ENCODE measurements at places on chromosomes 16 and 17. TPM values are rescaled to one million over a fixed set of nuclear protein-coding genes. Genes with fewer than 3 reads are reported as not detected.

Gene IRF8
- 0.56 TPM for total RNA-seq

DNA sequence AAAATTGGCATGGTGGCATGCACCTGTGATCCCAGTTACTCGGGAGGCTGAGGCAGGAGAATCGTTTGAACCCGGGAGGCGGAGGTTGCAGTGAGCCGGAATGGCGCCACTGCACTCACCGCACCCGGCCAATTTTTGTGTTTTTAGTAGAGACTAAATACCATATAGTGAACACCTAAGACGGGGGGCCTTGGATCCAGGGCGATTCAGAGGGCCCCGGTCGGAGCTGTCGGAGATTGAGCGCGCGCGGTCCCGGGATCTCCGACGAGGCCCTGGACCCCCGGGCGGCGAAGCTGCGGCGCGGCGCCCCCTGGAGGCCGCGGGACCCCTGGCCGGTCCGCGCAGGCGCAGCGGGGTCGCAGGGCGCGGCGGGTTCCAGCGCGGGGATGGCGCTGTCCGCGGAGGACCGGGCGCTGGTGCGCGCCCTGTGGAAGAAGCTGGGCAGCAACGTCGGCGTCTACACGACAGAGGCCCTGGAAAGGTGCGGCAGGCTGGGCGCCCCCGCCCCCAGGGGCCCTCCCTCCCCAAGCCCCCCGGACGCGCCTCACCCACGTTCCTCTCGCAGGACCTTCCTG, at the start of gene HBQ1:
Gene HBQ1 (plus strand): TSS at position 359 of the 575 bp plus-strand sequence. CDS start 28 bp downstream, at position 387.
- DNase-seq: no peak

GRCh38 chr17:50533720-50534148, 1.2 kb downstream of the EPN3 start:
- no peak for DNase-seq

DNA sequence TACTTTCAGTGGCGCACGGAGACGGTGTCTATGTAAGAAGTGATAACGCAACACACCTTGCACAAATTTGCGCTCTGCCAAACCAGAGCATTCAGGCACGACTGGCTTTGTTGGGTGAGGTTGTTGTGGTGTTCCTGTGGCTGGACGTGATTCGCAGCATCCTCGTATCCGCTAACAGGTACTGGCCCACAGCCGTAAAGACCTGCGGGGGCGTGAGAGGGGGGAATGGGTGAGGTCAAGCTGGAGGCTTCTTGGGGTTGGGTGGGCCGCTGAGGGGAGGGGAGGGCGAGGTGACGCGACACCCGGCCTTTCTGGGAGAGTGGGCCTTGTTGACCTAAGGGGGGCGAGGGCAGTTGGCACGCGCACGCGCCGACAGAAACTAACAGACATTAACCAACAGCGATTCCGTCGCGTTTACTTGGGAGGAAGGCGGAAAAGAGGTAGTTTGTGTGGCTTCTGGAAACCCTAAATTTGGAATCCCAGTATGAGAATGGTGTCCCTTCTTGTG, 510.9 kb downstream of the KCNJ18 start:
- DNase-seq: no peak

DNA sequence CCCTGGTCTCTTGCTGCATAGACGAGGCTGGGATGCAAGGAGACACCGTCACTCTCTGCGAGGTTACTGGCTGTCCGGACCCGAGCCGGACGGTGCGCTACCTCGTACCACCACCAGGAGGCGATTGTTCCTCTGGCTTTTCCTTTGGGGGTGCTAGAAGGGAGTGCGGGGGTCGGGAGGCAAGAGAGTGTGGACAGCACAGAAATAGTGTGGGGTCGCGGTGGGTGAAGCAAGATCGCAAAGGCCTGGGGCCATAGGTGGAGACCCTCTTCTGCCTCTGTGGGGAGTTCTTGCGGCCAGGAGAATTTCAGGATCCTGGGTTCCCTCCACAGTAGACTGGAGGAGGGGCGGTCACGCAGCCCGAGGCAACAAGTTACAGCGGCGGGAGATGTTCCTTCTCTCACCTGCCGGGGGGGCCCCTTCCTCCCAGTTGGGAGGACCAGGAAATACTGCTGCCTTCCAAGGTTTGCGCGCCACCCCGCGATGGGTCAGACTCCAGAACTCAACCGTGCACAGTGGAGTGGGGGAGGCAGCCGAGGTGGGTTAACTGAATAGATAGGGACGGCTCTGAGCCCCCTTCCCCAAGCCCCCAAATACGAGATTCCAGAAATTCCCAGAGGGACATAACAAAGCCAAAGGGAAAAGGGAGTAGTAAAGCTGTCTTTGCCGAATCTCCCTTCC, 6.9 kb downstream of the PHOSPHO1 start:
- peak; percentile 62 for DNase-seq

DNA sequence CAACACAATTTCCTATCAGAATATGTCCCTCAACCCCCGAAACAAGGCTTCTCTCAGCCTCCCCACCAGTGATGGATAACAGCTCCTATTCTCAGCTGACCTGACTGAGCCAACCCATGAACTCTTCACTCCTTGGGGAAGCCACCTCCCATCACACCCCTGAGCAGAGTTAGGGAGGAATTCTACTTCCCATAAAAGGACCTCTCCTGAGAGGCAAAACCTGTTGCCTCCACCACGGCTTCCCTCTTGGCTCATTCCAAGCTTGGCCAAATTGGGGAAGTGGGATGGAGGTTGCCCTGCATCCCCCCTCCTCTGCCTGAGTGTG, 5.7 kb upstream of the RASL10B start:
- no peak for DNase-seq
